ENCODE measurements at places on chromosomes 6 and 20. TPM values are rescaled to one million over a fixed set of nuclear protein-coding genes. Genes with fewer than 3 reads are reported as not detected.

Gene WFDC10B
- not detected for total RNA-seq

Gene RSPH9
- total RNA-seq, result not detected

Gene RSPO4
- total RNA-seq, result 2.5 TPM

Gene LTA
- total RNA-seq, result not detected

Gene GPX5
- total RNA-seq, result not detected

Gene HLA-DRA
- total RNA-seq, result 93.9 TPM

Gene PTK7
- 7.9 TPM for total RNA-seq

Gene ANGPT4
- 0.13 TPM for total RNA-seq

Gene NOX3
- total RNA-seq, result not detected

Gene TFB1M
- 11.0 TPM for total RNA-seq

Gene SLC17A2
- total RNA-seq, result not detected

Gene CAP2
- 38.3 TPM for total RNA-seq

Gene PNLDC1
- total RNA-seq, result not detected

Gene KCNQ2
- total RNA-seq, result not detected

Gene C20orf204
- total RNA-seq, result 1.6 TPM

Gene DYNLT2
- 1.5 TPM for total RNA-seq

Gene NCOA3
- total RNA-seq, result 25.7 TPM

Gene RNF8
- total RNA-seq, result 14.7 TPM

Gene SCRT2
- total RNA-seq, result not detected

Gene LINC00237
- total RNA-seq, result not detected

Gene C6orf58
- not detected for total RNA-seq

Gene SIRPB1
- 3.8 TPM for total RNA-seq

Gene MSH5
- total RNA-seq, result 4.2 TPM

Gene TP53TG5
- total RNA-seq, result not detected

Gene CNKSR3
- total RNA-seq, result 17.2 TPM

Gene C20orf96
- total RNA-seq, result 2.6 TPM

Gene DIDO1
- total RNA-seq, result 48.9 TPM

Gene MROH8
- total RNA-seq, result 6.2 TPM

Gene FNDC1
- total RNA-seq, result 0.84 TPM

Gene GABRR2
- total RNA-seq, result not detected

Gene GSTA3
- not detected for total RNA-seq

Gene MAPK13
- 2.1 TPM for total RNA-seq

Gene TCF21
- total RNA-seq, result 24.5 TPM

Gene SLC13A3
- 0.63 TPM for total RNA-seq

Gene PXDC1
- 190 TPM for total RNA-seq

Gene TOX2
- total RNA-seq, result 35.3 TPM

Gene TFAP2A
- 0.69 TPM for total RNA-seq

Gene CLDN20
- not detected for total RNA-seq

Gene SPATA25
- total RNA-seq, result 4.6 TPM

Gene PHF3
- total RNA-seq, result 73.1 TPM

Gene MRPS18B
- total RNA-seq, result 41.8 TPM

Gene ZNF318
- total RNA-seq, result 17.3 TPM

Gene EPPIN
- not detected for total RNA-seq

Gene ENTPD6
- total RNA-seq, result 39.0 TPM
